ENCODE measurements at places on chromosomes 16 and 17.

GRCh38 chr17:69828087-69828486 lies 246.9 kb upstream of the KCNJ16 start:
- DNase-seq: no peak

DNA sequence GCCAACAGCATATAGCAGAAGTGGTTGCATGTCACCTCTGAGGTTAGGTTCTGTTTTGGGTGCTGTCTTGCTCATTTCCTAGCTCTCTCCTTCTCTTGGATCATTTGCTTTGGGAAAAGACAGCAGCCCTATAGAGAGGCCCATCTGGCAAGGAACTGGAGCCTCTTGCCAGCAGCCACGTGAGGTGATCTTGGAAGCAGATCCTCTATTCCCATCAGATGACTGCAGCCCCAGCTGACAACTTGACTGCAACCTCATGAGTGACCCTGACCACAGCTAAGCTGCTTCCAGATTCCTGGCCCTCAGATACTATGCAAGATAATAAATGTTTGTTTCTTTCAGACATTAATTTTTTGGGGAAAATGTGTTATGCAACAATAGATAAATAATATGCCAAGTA lies 213.3 kb upstream of the HS3ST4 start:
- no peak for DNase-seq

DNA sequence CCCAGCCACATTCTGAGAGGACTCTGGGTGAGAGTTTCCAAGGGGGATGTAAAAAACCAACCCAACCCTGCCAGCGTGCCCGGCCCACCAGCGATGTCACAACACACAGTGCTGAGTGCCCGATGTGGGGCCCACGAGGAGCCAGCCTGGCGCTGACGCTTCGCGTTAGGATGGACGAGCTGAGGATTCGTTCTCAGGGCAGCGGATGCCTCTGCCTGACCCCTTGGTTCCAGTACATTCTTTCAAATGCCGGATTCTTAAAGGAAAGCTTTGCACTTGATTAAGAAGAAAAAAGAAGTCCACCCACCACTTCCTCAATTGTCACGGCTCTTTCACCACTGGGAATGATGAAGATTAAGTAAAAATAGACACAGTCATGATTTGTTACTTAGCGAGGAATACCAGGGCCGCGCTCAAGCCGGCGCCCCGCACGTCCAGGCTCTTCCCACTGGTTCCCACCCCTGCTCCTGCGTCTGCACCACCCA lies 79.4 kb downstream of the IRF8 start:
- no peak for DNase-seq

- DNase-seq: no peak
Observed at GRCh38 chr17:78780335-78780734, 1.7 kb downstream of the CYTH1 start.

GRCh38 chr17:17355426-17355825 lies 52.3 kb downstream of the NT5M start:
- DNase-seq: no peak

DNA sequence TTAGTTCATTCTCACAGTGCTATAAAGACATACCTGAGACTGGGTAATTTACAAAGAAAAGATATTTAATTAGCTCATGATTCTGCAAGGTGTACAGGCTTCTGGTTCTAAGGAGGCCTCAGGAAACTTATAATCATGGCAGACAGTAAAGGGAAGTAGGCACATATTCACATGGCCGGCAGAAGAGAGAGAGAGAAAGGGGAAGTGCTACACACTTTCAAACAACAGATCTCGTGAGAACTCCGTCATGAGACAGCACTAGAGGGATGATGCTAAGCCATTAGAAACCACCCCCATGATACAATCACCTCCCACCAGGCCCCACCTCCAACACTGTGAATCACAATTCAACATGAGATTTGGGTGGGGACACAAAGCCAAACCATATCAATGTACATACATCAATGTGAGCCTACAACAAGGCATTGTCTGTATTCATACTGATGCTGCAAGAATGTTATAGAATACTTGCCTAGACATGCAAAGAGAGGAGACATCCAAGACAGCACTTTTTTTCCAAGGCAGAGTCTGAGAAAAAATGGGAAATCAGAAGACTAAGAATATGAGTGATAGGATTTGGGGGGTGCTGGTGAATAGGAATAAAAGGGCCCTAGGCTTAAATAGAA lies 114.8 kb upstream of the XYLT1 start:
- DNase-seq: no peak

DNA sequence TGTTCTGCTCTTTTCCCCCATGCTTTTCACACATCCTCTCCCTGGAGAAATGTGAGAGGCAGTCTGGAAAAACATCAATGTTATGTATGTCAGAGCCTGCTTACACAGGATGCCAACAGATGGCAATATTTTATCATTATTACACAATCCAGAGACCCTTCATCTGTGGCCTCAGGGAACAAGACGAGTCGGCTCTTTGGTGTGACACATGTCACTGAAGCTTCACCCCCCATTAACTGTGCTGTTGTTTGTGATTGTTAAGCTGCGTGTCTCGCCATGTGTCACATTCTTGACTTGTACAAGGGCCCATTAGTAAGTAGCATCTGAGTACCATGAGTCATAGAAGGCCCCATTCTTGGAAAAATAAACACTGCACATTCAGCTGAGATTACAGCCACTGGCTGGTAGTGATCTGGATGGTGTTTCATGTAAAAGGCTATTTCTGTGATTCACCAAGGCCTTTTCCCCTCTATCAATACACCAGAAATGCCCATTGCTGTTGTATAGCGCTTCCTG lies 682.1 kb upstream of the SOX9 start:
- no peak for DNase-seq

DNA sequence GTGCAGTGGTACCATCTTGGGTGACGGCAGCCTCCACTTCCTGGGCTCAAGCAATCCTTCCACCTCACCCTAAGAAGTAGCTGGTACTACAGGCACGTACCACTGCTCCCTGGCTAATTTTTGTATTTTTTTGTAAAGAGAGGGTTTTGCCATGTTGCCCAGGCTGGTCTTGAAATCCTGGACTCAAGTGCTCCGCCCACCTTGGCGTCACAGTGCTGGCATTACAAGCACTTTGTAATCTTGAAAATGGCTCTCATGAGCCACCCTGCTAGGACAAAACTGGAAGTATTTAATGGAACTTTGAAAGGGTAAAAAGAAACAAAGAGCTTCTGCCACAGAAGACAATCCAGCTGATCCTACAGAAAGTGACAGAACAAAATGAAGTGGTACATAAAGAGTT lies 9.2 kb downstream of the SUMO2 start:
- no peak for DNase-seq
